T-helper 17 cell (primary cell): ENCODE measurements at places on chromosomes 7 and 10.

DNA sequence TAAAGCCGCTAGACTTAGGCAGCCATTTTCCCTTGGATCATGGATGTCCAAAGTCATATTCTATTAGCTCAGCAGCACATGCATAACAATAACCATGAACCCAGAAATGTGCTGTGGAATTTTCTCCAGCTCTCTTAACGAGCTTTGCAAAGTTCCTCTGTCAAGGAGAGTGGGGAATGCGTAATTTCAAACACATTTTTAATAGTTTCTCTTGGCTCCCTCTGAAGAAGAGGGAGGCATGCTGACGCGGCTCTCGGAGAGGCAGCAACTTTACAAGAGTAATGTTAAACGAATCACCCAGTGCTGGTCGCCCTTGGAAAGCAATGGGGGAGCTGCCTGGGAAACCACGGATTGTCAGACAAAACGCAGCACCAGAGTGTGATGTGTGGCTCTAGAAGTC, 114.8 kb downstream of the RAB18 start:
- DNase-seq: no peak

DNA sequence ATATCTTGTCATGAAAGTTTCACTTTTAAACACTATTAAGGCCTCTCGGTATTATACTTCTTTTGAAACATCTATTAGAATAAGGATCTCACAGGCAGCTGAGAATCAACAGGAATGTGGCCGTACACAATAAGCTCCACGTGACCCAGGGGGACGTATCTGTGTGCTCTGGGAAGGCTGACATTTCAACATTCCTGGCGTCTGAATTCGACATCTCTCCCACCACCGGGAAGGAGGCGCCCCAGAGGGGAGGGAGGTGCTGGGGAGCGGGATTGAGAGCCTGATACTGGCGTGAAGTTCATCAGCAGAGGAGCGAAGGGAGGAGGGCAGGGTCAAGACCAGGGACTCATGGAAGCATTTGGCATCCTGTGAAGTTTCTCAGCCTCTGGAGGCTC, 401.3 kb downstream of the DNAJB6 start:
- no peak for DNase-seq

GRCh38 chr7:126792521-126792920, 460.2 kb downstream of the GRM8 start:
- DNase-seq: no peak

GRCh38 chr7:74056096-74056915, 27.3 kb upstream of the LIMK1 start:
- DNase-seq: no peak

GRCh38 chr7:129553899-129554461, 51.6 kb downstream of the SMKR1 start:
- no peak for DNase-seq

GRCh38 chr10:6579183-6579903, 733 bp downstream of the PRKCQ start:
- DNase-seq: no peak

GRCh38 chr7:157001920-157002818, 8.3 kb downstream of the MNX1 start:
- no peak for DNase-seq
